Lower lobe of right lung (tissue), 2 donors: ENCODE measurements at places on chromosomes 13 and 19.
A peak's percentile ranks its signal among the peaks of the same experiment; 100 is the strongest.

DNA sequence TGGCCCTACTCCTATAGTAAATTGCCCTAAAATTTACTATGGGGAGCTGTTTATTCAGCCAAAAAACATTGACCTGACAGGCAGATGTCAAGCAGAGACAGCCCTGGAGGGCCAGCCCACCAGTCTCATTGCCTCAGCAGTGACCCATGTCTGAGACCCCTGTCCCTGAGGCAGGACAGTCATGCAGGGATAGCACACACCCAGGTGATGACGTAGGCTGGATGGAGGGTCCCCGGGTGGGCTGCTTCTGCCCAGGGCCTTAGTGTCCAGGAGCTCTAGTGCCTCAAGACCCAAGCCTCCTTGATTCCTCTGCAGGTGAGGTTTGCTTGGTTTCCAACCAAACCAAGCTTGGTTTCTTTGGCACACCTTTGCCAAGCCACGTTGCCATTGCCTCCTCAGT lies 72.1 kb downstream of the HSPH1 start:
- DNase-seq: no peak

- DNase-seq: peak; percentile 44
Observed at GRCh38 chr19:34994286-34994642, 5.9 kb upstream of the GRAMD1A start.

- no peak for DNase-seq
Observed at GRCh38 chr13:71979616-71980015, 112.6 kb upstream of the DACH1 start.

- peak; percentile 48 for DNase-seq
Observed at GRCh38 chr19:55345818-55346724, 6.4 kb downstream of the KMT5C start.

DNA sequence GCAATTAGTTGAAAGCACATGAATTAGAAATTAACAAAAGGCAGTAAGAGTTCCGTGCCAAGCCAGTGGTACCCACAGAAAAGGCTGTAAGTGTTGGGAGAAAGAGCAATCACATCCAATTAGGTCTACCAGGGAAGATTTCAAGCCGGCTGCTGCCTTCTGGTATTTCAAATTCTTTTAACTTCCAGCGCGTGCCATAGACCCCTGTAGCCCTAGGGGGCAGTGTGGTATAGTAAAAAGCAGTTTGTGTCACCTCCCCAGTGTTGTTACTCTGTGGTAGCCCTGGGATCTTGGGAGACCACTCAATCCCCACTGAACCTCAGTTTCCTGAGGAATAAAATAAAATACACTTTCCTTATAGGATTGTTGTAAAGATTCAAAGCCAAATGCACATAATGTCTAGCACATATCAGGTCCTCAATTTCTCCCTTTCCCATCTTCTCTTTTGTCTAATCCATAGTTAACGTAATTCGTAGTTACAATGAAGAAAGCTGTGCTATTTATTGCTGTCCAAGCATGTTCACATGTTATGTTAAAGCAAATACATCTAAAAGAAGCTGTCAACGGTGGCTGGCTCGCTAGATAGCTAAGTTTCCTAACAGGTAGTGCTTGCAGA lies 230.2 kb downstream of the TDRD3 start:
- no peak for DNase-seq

GRCh38 chr13:75581874-75582640 lies 32.5 kb downstream of the UCHL3 start:
- DNase-seq: no peak

- no peak for DNase-seq
Observed at GRCh38 chr19:35766571-35767104, 8.7 kb downstream of the PROSER3 start.

DNA sequence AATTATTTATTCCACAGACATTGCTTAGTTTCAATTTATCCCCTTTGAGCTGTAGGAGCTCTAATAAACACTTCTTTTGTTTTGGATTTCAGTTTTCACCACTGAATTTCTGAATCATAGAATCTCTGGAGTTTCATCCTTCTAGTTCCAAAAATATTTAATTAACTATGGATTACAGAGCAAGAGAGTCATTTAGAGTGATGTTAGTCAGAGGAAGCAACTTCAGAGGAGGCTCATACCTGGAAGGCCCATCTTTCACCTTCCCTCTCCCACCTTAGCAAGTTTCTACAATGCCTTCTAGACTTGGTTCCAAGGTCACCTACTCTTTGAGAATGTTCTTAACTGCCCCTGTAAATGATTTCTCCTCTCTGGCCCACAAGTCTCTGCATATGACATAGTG lies 353.2 kb downstream of the SPRY2 start:
- DNase-seq: no peak

- no peak for DNase-seq
Observed at GRCh38 chr19:5436106-5436947, 18.9 kb upstream of the ZNRF4 start.

- DNase-seq: no peak
Observed at GRCh38 chr13:110299283-110299840, 7.6 kb downstream of the COL4A1 start.

DNA sequence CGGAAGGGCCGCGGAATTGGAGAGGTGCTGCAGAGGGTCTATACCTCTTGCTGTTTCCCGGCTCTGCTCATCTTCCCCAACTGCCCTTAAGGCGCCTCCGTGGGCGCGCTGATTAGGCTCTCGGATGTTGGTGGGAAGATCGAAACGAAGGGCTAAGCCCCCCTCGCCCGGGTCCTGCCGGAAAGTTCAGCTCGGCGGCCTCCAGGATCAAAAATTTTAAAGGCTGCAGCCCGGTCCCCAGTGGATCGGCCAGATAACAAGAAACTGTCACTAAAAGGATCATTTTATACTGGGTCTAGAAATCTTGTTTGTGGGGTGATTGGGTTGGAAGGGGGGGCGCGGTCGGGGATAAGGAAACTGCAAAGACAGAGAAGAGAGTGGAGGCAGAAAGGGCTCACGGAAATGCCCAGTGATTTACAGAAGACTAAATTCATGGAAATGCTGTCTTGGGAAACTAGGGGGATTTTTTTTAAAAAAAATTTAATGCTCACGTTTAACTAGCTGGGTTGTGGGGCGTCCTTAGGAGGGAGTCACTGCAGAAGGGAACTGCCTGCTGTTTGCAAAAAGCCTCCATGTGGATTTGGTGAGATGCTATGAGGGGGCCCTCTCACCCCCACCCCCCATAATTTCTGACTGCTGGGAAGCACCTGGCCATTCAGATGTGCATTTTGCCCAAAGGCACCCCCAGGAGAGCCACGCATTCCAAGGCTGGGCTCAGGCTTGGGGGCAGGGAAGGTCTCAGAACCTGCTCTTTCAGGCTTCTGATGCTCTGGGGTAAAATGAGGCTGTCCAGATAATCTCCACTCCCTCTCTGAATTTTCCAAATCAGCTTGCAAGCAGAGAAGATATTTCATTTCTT lies 7.7 kb downstream of the CDX2 start:
- no peak for DNase-seq

DNA sequence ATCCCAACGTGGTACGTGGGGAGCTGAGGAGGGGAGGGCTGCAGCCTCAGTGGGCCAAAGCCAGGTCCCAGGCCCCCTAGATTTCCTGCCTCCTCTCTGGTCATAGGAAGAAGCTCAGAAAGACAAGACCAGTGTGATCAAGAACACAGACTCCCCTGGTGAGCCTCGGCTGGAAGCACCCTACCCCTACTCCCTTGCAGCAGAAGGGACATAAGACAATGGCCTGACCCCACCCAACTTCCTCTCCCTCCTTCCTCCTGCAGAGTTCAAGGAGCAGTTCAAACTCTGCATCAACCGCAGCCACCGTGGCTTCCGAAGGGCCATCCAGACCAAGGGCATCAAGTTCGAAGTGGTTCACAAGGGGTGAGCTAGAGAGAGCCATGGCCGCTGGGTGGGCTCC lies 11.5 kb downstream of the PODNL1 start:
- no peak for DNase-seq

GRCh38 chr19:29586401-29586800 lies 19.7 kb upstream of the POP4 start:
- no peak for DNase-seq

DNA sequence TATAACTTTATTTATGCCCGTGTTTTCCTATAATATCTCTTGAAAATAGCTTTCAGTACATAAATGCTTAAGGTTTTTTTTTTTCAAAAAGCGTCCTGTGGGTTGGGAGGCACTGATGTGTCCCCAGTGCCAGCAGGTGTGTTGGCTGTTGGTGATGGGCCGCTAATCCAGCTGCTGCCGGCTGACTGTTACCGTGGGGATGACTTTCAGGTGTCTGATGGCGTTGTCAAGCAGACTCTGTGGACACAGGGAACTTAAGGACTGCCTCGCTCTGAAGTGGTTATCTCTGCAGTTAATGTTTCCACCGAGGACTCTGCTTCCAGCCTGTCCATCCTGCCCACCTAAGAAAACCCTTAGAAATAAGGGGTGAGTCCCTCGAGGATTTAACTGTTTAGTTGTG lies 94.5 kb downstream of the ANKRD10 start:
- no peak for DNase-seq

DNA sequence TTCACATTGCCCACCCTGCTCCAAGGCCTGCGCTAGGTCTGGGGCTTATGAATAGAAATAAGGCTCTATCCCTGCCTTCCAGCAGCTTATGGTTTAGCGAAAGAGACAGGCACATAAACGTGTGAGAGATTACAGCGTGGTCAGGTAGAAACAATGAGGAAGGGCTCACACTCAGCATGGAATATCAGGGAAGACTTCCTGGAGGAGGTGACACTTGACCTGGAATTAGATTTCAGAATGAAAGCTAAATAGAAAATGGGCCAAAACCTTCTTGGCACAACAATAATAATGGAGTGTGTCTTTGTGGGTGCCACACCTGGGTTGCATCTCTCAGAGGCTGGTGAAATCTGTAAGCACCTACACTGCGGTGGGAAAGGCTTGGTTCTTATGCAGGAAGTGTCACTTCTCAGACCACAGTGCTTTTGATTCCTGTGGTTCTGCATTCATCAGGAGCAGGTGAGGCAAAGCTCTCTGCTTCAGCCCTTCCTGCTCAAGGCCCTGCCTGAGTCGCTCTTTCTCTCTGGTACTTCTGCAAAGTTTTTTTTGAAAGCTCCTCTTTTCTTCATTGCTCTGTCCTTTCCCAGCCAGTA lies 430.3 kb downstream of the ZNF536 start:
- DNase-seq: no peak

- DNase-seq: no peak
Observed at GRCh38 chr19:20928371-20928770, 5.3 kb downstream of the ZNF85 start.

DNA sequence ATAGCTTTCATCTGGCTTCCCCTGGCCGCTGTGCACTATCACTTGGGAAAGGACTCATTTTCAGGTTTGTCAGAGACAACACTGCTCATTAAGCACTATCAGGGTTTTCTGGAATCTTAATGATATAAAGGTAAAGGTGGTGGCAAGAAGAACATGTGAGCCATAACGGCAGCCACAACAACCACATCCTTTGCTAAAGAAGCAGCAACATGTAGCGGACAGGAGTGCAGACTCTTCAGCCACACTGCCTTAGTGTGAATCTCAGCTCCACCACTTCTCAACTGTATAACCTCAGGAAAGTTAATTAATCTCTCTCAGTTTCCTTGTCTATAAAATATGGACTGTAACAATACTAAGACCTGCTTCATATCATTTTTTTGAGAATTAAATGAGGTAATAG lies 24.1 kb upstream of the MIR17HG start:
- DNase-seq: no peak

- DNase-seq: peak; percentile 77
Observed at GRCh38 chr19:42386974-42387707, 3.0 kb downstream of the CNFN start.

DNA sequence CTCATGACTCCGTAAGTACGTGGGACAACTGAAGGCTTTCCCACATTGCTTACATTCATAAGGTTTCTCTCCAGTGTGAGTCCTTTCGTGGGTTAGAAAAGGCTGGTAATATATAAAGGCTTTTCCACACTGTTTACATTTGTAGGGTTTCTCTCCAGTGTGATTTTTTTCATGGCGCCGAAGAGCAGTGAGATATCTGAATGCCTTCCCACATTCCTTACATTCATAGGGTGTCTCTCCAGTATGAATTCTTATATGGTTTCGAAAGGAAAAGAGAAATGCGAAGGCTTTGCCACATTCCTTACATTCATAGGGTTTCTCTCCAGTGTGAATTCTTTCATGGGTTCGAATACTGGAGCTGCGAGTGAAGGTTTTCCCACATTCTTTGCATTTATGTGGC lies 29.5 kb downstream of the ZNF490 start:
- DNase-seq: no peak

GRCh38 chr19:10430505-10431253 lies 10.3 kb downstream of the PDE4A start:
- DNase-seq: peak; percentile 83

DNA sequence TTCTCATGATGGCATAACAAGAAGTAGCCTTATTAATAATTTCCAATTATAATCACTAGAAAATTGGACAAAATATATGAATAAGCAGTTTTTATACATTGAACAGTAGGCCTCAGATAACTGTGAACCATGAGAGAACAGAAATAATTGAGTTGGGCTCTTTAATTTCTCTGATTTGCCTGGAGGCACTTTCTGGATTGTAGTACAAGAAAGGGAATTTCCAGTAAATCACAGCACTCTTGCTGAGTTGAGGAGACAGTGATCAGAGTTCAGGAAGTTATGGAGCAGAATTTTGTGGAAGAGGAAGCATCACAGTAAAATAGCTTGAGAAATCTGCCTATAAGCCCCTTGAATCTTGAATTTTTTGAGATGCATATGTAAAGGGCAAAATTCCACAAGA lies 216.2 kb downstream of the MAB21L1 start:
- DNase-seq: no peak

DNA sequence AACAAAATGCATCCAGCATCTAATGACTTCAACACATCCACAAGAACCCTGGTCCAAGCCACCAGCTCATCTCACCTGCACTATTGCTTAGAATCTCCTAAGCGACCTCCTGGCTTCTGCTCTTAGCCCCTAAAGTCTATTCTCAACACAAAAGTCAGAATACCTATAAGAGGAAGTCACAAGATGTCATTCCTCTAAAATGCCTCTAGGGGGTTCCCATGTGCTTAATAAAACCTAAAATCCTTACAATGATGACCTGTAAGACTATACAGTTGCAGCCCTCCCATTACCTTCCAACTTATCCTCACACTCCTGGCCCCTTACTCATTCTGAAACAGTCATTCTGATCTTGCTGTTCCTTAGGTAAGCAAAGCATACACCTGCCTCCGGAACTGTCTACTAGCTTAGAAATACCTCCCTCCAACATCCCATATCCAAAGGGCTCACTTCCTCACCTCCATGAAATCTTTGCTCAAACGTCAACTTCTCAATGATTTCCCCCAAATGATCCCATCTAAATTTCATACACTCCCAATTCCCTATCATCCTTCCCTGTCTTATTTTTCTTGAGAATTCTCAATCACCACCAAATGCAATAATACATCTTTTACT lies 10.0 kb downstream of the ATP7B start:
- DNase-seq: no peak

- no peak for DNase-seq
Observed at GRCh38 chr19:10478476-10478875, 24.7 kb downstream of the KEAP1 start.
